ENCODE measurements at places on chromosomes 5 and 9.

- no peak for DNase-seq
Measured at GRCh38 chr9:34574571-34574970, 15.0 kb downstream of the CNTFR start.

- no peak for DNase-seq
Measured at GRCh38 chr5:90747175-90747574, 188.6 kb downstream of the ADGRV1 start.

GRCh38 chr5:135565725-135566421, 12.9 kb downstream of the CXCL14 start:
- no peak for DNase-seq

- DNase-seq, result no peak
Measured at GRCh38 chr9:18256568-18256967, 217.4 kb upstream of the ADAMTSL1 start.

- DNase-seq, result no peak
Measured at GRCh38 chr5:99068944-99069650, 140.3 kb upstream of the CHD1 start.

- no peak for DNase-seq
Measured at GRCh38 chr9:70594386-70594944, 180.0 kb upstream of the KLF9 start.

GRCh38 chr5:98432378-98432777, 341.1 kb upstream of the RGMB start:
- no peak for DNase-seq

DNA sequence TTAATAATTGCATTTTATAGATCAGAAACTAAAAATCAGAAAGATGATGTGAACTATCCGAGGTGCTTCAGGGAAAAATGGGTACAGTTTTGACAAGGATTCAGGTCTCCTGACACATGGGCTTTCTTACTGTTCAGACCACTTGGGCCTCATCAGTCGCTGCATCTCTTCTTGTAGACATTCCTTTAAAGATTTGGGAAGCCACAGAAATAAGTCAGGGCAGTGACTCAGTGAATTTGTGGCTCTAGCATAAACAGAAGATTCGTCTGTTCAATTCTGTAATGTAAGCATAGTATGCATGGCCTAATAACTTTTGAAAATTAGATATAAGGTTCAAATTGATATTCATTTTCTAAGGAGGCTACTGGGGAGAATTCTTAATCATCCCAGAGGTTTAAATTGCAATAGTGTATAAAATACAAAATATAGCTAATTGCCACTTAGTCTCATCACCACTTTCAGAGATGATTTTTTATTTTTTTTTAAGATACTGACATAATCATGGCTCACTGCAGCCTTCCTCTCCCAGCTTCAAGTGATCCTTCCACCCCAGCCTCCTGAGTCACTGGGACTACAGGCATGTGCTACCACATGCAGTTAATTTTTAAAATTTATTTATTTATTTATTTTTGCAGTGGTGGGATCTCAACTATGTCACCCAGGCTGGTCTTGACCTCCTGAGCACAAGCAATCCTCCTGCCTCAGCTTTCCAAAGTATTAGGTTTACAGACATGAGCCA, 48.9 kb downstream of the RASEF start:
- no peak for DNase-seq

GRCh38 chr5:54632131-54632701, 114.7 kb downstream of the SNX18 start:
- DNase-seq, result no peak

DNA sequence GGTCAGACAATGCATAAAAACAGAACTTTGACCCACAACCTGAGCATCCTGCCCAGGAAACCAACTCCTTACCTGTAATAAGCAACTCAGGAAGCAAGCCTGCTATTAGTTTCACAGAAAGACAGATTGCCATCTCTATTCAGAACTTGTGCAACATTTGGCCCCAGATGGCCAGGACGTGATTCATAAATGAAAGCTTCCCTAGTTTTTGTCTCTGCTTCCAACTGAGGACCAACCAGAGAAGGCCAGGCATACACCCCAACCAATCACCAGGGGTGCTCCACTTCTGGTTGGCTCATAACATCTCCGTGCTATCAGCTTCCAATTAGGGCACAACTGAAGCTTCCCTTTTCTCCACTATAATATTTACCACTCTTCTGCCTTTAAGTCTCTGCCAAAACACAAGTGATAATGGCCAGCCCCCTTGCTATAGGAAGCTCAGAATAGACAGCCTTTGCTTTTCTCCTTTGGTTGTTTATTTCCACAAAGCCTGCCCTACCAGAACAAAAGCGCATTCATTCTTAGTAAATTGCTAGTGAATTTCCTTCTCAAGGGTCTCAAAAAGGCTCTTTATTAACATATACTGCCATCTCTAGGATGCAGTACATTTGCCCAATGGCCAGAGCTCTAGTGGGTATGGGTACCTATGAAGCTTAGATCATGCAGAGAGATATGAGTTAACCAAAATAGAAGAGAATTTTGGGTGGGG, 289.7 kb upstream of the DAP start:
- DNase-seq, result no peak

GRCh38 chr5:148060881-148061280, 2.9 kb upstream of the SPINK5 start:
- no peak for DNase-seq

- no peak for DNase-seq
Measured at GRCh38 chr5:136516637-136517036, 151.3 kb upstream of the TRPC7 start.

DNA sequence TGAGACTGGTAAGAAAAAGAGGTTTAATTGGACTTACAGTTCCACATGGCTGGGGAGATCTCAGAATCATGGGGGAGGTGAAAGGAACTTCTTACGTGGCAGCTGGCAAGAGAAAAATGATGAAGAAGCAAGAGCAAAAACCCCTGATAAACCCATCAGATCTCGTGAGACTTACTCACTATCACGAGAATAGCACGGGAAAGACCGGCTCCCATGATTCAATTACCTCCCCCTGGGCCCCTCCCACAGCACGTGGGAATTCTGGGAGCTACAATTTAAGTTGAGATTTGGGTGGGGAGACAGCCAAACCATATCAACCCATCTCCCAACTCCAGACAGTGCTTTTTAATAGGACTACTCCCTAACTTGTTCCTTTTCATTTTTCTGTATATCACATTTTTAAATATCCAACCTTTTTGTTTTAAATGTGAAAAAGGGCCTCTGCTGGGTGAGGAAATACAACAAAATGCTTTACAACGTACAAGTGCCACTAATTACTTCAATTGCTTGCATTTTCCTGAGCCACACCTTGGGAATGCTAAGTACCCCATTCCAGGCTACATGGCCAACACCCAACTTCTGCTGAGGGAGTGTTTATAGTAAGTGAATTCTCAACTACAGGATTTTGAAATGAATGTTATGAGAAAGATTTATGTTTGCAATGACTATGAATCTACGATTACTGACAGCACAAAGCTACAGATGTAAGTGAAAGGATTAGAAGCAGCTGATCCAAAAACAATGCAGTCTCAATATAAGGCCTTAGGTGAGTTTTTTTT, 294.1 kb upstream of the CD180 start:
- DNase-seq, result no peak
